Kidney (tissue), 22 donors: ENCODE measurements at places on chromosomes 7 and 10. TPM values are rescaled to one million over a fixed set of nuclear protein-coding genes. Genes with fewer than 3 reads are reported as not detected.

The GPC2 gene
- 1.8 TPM for total RNA-seq

- peak; percentile 54 for DNase-seq
Measured at GRCh38 chr7:131934452-131934851, 378.0 kb upstream of the PODXL start.

- no peak for DNase-seq
Measured at GRCh38 chr7:47587351-47587750, 5.4 kb upstream of the TNS3 start.

- no peak for DNase-seq
Measured at GRCh38 chr7:138890499-138891445, 90.4 kb downstream of the KIAA1549 start.
